H54 (cell line): ENCODE measurements at places on chromosomes 5 and 9.

- DNase-seq: no peak
Observed at GRCh38 chr5:22431840-22432239, 421.3 kb downstream of the CDH12 start.

- DNase-seq: no peak
Observed at GRCh38 chr9:19927560-19927959, 138.7 kb upstream of the SLC24A2 start.

GRCh38 chr9:26950521-26950920, 3.5 kb upstream of the PLAA start:
- no peak for DNase-seq

DNA sequence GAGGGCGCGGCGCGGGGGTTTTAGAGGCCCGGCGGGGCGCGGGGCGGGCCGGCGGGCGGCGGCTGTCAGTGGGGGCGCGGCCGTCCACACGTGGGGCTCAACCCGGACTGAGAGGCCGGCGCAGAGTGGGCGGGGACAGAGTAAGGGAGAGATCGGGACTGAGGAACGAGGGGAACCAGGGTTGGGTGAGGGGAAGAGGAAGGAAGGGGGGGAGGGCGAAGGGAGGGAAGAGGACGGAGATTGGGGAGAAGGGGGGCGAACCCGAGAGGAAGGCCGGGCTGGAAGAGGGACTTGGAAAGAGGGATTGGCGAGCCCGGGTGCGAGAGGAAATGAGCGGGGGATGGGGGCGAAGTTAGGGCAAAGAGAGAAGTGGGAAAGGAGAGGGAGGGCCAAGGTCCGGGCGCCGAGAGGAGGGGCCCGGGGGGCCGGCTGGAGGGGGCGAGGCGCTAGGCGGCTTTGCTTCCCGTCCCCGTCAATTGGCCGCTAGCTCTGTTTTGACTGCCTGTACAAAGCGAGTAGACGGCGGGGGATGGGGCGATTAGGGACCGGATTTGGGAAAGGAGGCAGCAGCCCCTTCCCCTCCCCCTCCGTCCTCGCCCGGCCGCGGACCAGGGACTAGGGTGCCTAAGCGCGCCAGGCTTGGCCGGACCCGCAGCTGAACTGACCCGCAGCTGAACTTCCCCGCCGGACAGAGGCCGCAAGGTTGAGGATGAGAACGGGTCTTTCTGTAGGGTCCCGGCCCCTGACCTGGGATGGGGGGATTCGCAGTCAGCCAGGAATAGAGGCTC, 399 bp upstream of the FBN2 start:
- no peak for DNase-seq

- peak; percentile 95 for DNase-seq
Observed at GRCh38 chr9:137077010-137077747, at the start of gene UAP1L1. Gene UAP1L1, plus strand, starts transcription at chr9:137077517. Its CDS starts 16 bp downstream, at chr9:137077533.

DNA sequence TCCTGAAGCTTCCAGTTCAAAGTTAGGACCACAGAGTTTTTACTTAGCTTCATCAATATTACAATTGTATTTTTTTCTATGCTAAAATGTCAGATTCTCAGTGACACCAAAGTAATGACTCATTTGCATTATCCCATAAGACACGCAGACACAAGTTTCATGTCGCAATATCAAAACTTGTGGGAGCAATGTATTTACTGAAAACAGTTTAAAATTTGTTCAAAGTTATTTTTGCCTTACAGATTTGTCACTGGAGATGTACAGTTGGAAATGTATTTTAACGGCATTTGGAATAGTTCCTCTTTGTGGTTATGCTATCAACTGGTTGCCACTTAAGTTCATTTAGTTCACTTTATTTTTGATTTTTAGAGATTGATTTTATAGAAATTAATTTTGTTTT, 36.2 kb upstream of the DAP start:
- no peak for DNase-seq

GRCh38 chr5:158812408-158812807, 287.3 kb downstream of the EBF1 start:
- no peak for DNase-seq

- no peak for DNase-seq
Observed at GRCh38 chr5:34460496-34460895, 195.6 kb upstream of the RAI14 start.

GRCh38 chr9:125820100-125820804, 73.1 kb downstream of the PBX3 start:
- DNase-seq: no peak
